ENCODE measurements at places on chromosomes 3 and 15.

- DNase-seq, result no peak
Measured at GRCh38 chr3:68787106-68787626, 145.2 kb downstream of the TAFA4 start.

- DNase-seq, result no peak
Measured at GRCh38 chr3:50624634-50625033, 7.7 kb downstream of the MAPKAPK3 start.

DNA sequence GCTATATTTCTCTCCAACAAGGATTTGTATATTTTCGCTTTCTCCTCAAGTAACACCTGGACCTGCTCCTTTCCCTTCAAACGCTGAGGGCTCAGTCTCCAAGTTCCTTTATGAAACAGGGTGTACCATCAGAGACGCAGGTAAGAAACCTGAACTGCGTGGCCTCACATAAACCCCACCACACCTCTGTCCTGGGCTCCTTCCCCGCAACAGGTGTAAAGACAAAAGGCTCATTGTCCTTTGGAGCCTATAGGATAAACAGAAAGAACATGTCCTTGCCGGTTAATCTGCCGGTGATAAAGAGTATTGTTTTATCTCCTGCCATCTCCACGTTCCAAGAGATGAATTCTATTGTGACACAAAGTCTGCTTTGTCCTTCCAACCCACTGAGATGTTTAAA is 111.8 kb upstream of the ADAMTS9 start:
- no peak for DNase-seq

DNA sequence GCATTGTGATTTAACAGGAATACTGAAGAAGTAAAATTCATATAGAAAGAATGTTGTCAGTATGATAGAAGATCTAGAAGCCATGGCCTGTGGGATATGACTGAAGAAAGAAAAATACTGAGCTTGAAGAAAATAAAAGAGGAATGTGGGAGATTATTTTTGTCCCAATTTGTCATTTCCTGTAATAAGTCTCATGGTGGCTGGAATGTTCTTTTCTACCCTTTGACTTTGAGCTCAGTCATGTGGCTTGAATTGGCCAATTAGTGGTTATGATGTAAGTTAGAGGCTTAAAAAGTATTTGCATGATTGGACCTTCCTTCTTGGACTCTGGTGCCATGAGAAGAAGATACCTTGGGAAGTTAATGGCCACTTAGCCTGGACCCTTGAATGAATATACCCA is 14.1 kb downstream of the APH1B start:
- DNase-seq, result no peak

DNA sequence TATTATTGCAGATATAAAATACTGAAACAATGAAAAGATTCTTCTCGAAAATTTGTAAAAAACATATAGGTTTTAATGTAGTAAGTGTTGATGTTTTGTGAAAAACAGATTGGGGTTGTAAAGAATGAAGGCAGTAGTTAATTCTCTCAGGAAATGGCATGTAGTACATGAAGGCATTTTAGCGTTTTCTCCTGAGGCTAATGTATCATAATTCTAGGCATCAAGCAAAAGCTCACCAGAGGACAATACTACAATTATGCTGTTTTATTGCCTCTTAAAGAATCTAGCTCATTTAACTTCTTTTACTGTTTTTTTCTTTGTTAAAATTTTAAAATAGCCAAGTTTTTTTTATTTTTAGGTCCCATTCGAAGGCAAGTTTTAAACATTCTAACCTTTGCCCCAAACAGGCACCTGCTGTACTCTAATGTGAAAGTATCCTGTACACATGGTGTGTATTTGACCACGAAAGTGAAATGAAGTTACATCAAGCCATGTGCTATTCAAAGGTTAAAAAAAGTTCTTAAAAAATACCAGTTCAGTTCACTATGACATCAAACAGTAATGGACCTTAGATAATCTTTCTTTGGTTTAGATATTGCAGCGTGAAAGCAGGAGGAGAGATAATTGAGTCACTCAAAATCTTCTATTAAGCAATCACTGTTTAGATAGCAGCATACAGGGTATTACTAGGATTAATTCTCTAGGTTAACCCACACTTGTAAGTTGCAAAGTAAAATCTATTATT is 163.6 kb downstream of the ECT2 start:
- no peak for DNase-seq

GRCh38 chr15:40238532-40239403 is at the start of gene PAK6:
PAK6 (plus strand) TSS chr15:40239063; CDS start chr15:40264786, 25,723 bp downstream.
- DNase-seq, result peak; percentile 42

DNA sequence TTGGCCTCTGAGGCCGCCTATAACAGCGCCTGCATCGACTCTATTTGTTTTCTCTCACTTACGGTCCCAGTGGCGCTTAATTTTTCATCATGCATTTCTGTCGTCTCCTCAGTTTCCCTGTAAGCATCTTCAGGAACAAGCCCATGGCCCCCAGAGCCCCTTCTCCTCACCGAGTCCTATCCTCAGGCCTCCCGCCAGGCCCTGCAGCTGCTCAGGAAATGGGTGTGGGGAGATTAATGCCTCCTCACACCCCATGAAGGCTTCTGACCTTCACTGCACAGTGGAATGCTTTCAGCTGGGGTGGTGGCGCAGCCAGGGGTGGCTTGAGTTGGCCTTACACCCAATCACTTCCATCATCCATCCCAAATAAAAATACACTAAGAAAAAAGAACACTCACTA is 260.4 kb downstream of the FAM43A start:
- DNase-seq, result no peak

DNA sequence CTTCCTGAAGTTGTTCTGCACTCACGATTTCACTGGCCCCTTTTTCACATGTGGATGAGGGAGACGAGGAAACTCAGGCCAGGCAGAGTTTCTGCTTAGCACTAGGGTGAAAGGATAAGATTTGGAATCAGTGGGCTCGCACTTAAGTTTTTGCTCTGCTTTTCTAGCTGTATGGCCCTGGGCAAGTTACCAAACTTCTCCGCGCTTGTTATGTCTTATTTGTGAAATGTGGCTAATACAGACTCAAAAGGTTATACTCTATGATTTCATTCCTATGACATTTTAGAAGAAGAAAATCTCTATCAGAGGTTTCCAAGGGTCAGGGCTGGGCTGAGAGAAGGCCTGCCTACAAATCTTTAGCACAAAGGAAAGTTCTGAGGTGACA is 191.9 kb upstream of the LRIG1 start:
- DNase-seq, result no peak

DNA sequence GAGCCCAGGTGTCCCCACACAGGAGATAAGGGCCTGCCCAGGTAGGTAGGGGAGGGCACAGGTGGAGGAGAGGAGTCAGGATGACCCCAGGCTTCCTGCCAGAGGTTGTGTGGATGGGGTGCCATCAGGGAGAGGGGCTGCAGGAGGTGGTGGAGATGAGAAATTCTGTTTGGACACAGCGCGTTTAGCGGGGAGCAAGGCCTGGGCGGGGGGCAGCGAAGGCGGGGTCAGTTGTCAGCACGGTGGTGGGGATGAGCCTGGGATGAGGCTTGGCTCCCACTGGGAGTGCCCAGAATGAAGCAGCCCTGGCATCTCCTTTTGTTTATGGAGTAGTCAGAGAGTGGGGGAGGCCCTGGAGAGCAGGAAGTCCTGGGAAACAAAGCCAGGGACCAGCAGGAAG is 14.6 kb downstream of the RNF123 start:
- DNase-seq, result no peak

DNA sequence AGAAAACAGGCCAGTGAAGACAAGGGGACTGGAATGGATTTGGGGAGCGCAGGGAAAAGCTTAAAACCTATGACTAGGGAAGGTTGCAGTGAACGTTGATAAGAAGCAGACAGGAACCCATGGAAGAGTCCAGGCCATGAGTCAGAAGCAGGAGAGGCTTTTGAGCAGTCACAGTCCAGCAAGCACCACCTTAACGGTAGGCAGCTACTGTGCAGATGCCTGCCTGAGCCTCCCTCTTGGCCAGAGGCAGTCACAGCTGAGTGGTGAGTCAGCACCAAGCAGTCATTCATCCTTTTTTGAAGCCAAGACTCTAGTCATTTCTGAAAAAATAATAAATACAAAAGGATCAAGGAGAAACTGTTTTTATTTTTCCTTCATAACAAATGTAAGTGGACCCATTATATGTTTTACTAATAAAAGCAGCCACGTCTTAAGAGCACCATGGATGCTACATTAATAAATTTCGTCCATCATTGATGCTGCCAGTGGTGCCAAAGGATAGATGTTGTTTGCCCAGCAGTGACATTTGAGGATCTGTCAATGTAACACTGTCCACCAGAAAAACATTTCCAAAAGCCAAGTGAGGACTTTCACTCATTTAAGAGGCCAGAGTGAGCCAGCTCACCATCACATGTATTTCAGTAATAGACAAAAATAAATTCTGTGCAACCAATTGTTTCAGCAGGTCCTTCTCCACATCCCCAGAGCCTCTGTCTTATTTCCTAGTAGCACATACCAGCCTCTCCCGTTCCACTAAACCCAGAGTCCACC is 42.1 kb upstream of the ACTC1 start:
- DNase-seq, result no peak

GRCh38 chr3:150041877-150042276 is 71.2 kb upstream of the PFN2 start:
- no peak for DNase-seq

- no peak for DNase-seq
Measured at GRCh38 chr15:30063835-30064546, 18.8 kb upstream of the GOLGA8J start.

GRCh38 chr15:63509955-63510940 is 5.9 kb downstream of the USP3 start:
- DNase-seq, result no peak

DNA sequence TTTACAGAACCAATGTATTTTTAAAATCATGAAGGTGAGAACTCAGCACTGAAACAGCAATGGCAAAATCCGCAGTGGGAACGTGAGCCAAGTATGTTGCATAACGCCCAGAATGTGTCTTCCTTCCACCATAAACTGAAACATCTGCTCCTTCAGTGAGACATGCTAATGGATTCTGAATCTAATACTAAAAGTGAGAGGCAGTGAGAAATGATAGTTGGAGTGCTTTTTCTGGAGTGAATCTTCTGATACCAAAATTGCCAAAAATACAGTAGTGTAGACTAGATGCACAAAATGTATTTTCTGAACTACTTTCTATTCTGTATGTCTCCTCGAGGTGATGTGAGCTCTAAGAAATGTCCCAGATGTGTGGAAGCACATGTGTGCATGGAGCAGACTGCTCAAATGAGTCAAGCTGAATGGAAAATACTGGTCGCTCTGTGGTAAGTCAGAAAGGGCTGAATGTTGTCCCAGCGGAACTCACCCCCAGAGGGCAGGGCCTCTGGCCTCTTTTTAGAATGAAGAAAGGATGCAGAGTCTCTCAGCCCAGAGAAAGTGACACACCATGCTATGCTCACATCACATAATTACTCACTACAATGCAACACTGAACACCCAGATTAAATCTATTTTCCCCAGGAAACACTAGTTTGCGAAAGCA is 73.0 kb downstream of the ATP10A start:
- no peak for DNase-seq

- no peak for DNase-seq
Measured at GRCh38 chr15:49881866-49882265, 237.2 kb downstream of the ATP8B4 start.

GRCh38 chr15:71279757-71280141 is 164.5 kb downstream of the THSD4 start:
- DNase-seq, result no peak

DNA sequence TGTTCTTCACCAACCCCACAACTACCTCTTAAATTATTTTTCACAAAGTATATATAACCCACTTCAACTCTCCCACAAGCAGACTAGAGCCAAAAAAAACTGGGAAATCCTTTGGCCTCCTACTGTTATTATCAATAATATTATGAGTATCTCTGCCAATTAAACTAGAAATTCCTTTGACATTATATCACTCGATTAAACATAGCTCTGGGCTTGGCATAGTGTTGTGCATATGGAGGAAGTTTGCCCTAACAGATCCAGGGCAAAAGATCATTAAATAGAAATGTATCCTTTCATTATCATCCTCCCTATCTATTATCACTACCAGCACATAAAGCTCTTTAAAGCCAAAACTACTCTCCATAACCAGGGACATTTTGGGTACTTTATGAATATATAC is 74.9 kb downstream of the OSBPL10 start:
- no peak for DNase-seq

DNA sequence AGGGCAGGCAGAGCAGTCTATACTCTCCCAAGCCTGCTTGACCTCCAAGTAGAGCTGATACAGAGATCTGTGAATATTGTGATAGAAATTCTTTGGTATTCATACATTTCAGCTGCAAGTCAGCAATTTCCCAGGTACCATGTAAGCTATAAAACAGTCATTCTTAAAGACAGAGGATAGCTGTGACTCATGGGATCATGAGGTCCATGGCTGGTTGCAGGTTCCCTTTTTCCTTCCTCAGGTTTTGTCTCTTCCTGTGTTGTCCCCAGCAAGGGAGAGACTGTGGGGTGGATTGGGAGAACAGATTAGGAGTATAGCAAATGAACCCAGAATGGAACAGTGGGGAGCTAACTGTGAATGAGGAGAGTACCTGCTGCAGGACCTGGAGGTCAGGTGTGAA is 5.4 kb upstream of the P4HTM start:
- DNase-seq, result no peak

- peak; percentile 64 for DNase-seq
Measured at GRCh38 chr3:51982838-51983577, at the start of gene ACY1. ACY1 (plus strand) TSS chr3:51983535; CDS start chr3:51984065, 530 bp downstream.

GRCh38 chr3:18284716-18285115 is 140.4 kb downstream of the SATB1 start:
- no peak for DNase-seq

GRCh38 chr3:17149076-17149475 is 264.3 kb downstream of the PLCL2 start:
- DNase-seq, result no peak

Data from CD4-positive, alpha-beta T cell treated with Interleukin-1 beta for 1 hour (primary cell).